D721Med (cell line): ENCODE measurements at places on chromosomes 7 and 10.

- no peak for DNase-seq
Observed at GRCh38 chr10:131573707-131574106, 262.2 kb upstream of the TCERG1L start.

- no peak for DNase-seq
Observed at GRCh38 chr7:133059263-133059662, 22.6 kb downstream of the CHCHD3 start.

DNA sequence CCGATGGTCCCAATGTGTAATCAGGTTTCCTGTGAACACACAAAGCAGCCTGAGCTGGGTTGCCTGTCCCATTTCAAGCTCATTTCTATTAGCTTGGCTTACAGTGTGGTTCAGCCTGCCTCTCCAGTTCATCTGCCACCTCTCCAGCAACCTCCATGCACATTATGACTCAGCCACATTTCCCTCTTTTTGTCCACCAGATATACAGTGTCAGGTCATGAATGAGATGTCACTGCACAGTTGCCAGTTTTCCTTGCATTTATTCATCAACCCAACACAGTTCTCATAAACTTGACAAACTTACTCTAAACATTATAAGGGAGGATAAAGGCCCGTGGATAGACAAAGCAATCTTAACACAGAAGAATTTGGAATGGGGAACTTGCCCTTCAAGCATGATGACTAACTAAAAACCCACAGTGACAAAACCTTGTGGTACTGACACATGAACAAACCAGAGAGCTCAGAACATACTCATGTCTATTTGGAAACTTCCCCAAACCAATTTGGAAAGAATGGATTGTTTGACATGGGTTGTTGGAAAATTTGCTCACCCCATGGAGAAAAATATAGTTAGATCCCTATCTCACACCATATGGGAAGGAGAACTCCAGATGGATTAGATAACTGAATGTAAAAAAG is 2.5 kb upstream of the CFAP58 start:
- DNase-seq = no peak

DNA sequence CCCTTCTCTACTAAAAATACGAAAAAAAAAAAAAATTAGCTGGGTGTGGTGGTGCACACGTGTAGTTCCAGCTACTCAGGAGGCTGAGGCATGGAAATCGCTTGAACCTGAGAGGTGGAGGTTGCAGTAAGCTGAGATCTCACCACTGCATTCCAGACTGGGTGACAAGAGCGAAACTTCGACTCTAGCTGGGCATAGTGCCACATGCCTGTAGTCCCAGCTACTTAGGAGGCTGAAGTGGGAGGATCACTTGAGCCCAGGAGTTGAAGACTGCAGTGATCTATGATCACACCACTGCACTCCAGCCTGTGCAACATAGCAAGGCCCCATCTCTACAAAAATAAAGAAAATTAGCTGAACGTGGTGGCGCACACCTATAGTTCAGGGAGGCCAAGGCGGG is 1.2 kb upstream of the SPACDR start:
- no peak for DNase-seq

- no peak for DNase-seq
Observed at GRCh38 chr7:17495655-17496394, 197.4 kb downstream of the AHR start.

DNA sequence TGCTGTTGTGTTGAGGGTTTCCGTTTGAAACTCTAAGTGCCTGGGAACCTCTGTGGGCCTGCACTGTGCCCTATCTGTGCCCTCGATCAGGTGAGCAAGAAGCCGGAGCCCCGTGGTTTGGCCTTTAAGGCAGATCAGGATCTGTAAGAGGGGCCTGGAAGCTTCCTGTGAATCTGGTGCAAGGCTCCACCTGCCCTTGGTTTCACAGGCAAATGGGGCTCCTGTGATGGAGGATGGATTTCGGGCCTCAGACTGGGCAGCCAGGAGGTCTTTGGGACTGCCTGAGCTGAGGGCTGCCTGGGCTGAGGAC is 21.6 kb downstream of the SCART1 start:
- no peak for DNase-seq

DNA sequence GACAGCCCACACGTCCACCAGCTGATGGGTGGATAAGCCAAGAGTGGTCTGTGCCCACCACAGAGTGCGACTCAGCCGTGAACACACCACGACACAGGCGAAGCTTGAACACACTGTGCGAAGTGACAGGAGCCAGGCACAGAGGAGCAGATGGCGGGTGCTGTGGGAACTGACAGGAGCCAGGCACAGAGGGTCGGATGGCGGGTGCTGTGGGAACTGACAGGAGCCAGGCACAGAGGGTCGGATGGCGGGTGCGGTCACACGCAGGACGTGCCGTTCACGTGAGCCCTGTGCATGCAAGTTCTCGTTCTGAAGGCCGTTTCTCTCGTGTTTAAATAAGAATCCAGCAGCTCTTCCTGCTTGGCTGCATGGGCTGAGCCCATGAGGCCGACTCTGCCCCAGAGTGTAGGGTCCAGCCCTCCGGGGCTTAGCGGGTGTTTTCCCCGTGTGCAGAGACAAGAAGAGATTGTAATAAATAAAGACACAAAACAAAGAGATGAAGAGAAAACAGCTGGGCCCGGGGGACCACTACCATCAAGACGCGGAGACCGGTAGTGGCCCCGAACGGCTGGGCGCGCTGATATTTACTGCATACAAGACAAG is 5.9 kb upstream of the ADAP1 start:
- no peak for DNase-seq
